ENCODE measurements at places on chromosomes 3 and 15.

DNA sequence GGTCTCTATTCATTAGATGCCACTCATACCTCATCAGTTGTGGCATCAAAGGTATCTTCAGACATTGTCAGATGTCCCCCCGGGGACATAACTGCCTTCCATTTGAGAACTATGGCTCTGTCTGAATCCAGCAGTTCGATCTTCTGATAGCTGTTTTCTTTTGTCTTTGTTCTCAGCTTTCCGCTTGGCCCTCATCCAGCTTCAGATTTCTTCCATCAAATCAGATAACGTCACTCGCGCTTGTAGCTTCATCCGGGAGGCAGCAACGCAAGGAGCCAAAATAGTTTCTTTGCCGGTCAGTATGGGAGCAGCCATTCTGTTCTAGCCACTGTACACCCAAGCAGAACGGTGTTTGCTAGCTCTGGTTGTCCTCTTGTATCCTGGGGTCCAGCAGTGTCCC lies 4.4 kb downstream of the NIT2 start:
- DNase-seq: no peak

DNA sequence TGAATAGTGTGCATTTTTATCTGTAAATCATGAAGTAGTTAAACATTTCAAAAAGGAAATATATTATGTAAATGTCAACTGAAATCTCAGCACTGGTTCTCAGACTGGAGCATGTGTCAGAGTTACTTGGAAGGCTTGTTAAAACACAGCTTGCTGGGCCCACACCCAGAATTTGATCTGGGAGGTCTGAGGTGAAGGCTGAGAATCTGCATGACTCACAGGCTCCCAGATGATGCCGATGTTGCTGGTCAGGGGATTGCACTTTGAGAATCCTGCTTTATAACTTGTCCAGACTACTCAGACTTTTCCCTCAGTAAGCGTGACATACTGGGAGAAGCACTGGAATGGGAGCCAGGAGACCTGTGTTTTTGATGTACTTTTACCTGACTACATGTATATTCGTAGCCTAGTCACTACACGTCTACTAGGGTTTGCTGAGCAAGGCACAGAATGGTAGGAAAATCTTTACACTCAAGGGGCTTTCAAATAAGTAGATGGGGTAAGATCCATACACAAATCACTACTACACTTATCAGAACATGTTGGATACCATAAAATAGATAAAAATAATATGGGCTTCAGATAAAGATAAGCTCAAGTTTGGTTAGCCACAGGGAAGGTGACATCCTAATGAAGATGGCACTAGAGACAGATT lies 77.1 kb upstream of the MEX3B start:
- DNase-seq: no peak

GRCh38 chr3:182606905-182607504 lies 186.3 kb upstream of the ATP11B start:
- DNase-seq: no peak

GRCh38 chr3:99504258-99504657 lies 134.1 kb upstream of the COL8A1 start:
- no peak for DNase-seq

DNA sequence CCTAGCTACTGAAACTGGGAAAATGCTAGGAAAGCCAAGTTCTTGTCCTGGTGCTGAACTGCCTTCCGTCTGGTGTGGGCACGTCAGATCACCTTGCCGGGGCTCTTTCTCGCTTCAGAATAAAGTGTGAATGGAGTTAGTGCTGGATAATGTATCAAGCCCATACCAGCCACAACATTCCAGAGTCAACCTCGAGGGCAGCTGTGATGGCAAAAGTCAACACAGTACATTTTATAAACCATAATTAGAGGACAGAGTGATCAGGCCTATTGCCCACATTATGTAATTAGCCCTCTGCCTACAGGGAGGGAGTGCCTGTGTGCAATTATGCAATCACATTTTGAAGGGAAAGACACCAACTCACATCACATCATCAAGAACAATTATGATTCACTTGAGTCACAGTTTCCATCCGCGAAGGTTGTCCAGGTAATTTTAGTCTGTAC lies 165.2 kb downstream of the RORA start:
- DNase-seq: no peak

DNA sequence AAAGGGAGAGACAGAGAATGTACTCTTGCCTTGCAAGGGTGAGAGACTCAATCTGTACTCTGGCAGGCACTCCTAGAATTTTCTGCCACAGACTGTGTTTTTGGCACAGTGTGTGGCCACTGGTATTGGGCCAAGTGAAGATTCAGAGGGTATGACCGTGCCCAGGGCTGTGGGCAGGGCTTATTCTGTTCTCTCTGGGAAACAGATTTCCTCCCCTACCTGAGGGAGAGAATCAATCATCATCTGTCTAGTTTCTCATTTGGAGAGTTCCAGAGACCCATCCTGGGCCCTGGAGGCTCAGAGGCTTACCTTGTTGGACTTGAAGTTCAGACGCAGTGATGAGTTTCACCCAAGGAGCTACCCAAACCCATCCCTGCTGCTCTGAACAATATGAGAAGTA lies 28.2 kb downstream of the CSTA start:
- DNase-seq: no peak

- DNase-seq: no peak
These were observed 372.6 kb downstream of the NR2F2 start for GRCh38 chr15:96703091-96703490.

GRCh38 chr3:147513785-147514184 lies 104.6 kb downstream of the ZIC1 start:
- no peak for DNase-seq

All from CMK (cell line).